ENCODE measurements at places on chromosomes 4 and X. TPM values are rescaled to one million over a fixed set of nuclear protein-coding genes. Genes with fewer than 3 reads are reported as not detected.
A peak's percentile ranks its signal among the peaks of the same experiment; 100 is the strongest.

- H3K36me3 ChIP-seq: no peaks in the 10 kb centered on the region
- no peak overlapping the region for H3K4me3 ChIP-seq
- DNase-seq: no peak
Measured at GRCh38 chr4:63505714-63506460, 903.4 kb downstream of the TECRL start.

Gene PDCL2
- not detected for total RNA-seq

Gene PNMA5
- not detected for total RNA-seq

DNA sequence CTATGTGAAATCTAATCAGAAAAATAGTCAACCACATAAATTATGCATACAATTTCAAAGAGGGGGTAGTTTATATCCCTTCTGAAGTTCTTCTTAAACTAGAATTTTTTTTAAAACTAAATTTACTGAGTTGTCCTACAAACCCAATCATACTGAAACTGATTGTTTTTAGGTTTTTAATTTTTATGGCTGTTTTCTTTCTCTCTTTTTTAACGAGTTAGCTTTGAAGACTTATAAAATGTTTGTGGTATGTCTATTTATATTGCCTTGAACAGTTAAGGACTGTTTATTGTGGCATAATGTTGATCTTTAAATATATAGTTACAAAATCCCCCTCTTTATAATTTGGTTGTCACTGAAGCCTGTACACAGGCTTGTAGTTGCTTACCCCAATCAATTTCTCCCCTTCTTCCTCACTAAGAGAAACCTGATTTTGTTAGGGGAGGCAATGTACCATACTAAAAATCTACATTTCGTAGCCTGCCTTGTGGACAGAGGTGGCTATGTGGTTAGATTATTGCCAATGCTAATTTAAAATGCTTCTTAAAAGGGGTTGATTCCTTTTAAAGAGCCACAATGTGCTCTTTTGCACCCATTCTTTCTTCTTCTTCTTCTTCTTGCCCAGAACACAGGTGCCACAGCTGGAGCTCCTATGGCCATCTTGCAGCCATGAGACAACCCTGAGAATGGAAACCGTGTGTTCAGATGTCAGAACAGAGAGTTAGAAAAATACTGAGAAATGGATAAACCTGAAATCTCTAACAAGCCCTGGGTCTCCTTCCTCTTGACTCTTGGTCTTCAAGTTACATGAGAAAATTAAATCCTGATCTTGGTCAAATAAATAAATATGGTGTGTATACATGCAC is 102.7 kb upstream of the ZNF827 start:
- no peak for DNase-seq
- H3K4me1 ChIP-seq: no peaks in the 10 kb centered on the region
- H3K4me3 ChIP-seq: no peak overlapping the region
- no peak overlapping the region for H3K27ac ChIP-seq
- H3K36me3 ChIP-seq: no peaks in the 10 kb centered on the region
- H3K27me3 ChIP-seq: no peaks in the 10 kb centered on the region

DNA sequence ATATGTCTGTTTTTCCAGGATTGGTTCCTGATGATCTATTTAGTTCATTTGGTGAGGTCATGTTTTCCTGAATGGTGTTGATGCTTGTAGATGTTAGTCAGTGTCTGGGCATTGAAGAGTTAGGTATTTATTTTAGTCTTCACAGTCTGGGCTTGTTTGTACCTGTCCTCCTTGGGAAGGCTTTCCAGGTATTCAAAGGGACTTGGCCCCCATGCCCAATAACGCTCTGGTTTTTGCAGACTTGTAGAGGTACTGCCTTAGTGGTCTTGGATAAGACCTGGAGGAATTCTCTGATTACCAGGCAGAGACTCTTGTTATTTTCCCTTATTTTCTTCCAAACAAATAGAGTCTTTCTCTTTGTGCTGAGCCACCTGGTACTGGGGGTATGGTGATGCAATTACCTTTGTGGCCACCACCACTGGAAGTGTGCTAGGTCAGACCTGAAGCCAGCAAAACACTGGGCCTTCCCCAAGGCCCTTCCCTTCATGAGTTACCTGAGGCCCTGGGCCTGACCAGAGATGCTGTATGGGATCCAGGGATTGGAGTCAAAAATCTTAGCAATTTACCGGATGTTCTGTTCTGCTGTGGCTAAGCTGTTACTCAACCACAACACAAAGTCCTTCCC is 63.3 kb upstream of the RXFP1 start:
- no peaks in the 10 kb centered on the region for H3K4me1 ChIP-seq
- H3K4me3 ChIP-seq: no peak overlapping the region
- DNase-seq: no peak
- no peak overlapping the region for H3K27ac ChIP-seq
- no peaks in the 10 kb centered on the region for H3K27me3 ChIP-seq

Gene DCHS2
- total RNA-seq: 0.67 TPM

Gene CEP135
- total RNA-seq: 28.1 TPM

GRCh38 chr4:169849456-169849855 is 91.7 kb upstream of the HPF1 start:
- H3K4me1 ChIP-seq: no peaks in the 10 kb centered on the region
- no peak overlapping the region for H3K27ac ChIP-seq
- no peaks in the 10 kb centered on the region for H3K36me3 ChIP-seq
- no peaks in the 10 kb centered on the region for H3K27me3 ChIP-seq
- no peak overlapping the region for H3K4me3 ChIP-seq

DNA sequence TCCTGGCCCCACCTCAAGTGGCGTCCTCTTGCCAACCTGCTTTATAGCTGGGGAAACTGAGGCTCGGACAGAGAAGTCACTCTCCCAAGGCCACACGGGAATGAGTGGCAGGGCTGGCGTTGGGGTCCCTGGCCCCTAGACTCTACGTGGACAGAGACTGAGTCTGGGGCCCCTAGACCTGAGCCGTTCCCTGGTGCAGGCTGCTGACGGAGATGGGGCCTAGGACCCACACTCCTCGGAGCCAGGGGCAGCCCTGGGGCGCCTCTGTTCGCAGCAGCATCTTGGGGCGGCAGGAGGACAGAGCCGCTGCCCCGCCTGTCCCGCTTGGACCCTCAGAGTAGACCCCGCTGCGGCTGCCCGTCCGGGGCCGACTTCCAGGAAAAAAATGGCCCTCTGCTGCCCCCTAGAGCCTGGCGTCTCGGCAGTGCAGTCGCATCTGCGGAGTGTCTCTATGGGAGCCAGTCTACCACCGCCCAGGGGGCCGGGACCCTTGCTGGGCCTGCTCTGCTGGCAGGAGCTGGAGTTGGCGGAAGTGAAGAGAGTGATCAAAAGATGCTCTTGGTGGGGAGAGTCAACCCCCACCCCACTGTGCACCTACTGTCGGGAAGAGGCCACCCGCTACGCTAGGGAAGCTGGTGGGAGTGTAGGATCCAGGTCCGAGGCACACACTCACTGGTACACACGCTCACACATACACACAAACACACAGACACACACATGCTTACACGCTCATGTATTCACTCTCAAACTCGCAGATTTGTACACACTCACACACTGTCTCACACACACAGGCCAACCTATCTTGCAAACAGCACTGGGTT is 220.1 kb downstream of the AFAP1 start:
- H3K36me3 ChIP-seq: no peaks in the 10 kb centered on the region
- H3K4me3 ChIP-seq: no peak overlapping the region
- peak; percentile 66 for DNase-seq
- H3K27ac ChIP-seq: no peak overlapping the region

DNA sequence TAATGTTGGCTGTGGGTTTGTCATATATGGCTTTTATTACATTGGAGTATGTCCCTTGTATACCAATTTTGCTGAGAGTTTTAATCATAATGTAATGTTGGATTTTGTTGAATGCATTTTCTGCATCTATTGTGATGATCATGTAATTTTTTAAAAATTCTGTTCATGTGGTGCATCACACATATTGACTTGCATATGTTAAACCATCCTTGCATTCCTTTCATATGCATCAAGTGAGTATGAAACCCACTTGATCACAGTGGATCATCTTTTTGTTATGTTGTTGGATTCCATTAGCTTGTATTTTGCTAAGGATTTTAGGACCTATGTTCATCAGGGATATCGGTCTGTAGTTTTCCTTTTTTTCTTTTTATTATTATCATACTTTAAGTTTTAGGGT is 12.1 kb downstream of the HEPH start:
- no peaks in the 10 kb centered on the region for H3K4me1 ChIP-seq
- H3K36me3 ChIP-seq: peaks cover 35% of the 10 kb centered on the region
- no peak overlapping the region for H3K4me3 ChIP-seq

- no peaks in the 10 kb centered on the region for H3K36me3 ChIP-seq
- no peaks in the 10 kb centered on the region for H3K27me3 ChIP-seq
- H3K4me1 ChIP-seq: no peaks in the 10 kb centered on the region
- no peak overlapping the region for H3K4me3 ChIP-seq
- no peak overlapping the region for H3K27ac ChIP-seq
- no peak for DNase-seq
Measured at GRCh38 chr4:38161208-38162113, 201.3 kb downstream of the PTTG2 start.

Gene MAGED4B
- 3.5 TPM for total RNA-seq

GRCh38 chrX:74853255-74853654 is 72.0 kb downstream of the NEXMIF start:
- H3K36me3 ChIP-seq: no peaks in the 10 kb centered on the region
- DNase-seq: no peak
- H3K4me3 ChIP-seq: no peak overlapping the region

Gene MGST2
- total RNA-seq: 21.5 TPM

DNA sequence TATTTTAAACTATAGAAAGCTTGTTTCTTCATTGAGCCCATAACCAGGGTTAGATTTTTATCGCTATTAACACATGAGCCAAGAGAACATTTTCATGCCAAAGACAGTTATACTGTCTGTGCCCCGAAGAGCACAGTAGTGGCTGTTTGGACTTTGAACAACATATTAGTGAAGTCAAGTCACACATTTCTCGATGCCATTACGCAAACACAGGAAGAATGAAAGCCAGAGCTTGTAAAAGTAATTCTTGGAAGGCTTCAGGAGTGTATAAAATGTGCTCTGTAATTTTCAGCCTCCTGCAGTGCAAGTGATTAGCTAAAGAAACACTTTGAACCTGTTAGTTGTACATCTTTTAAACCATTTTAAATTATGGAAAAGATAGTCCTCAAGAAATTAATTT is 590.7 kb upstream of the PITX2 start:
- no peak for DNase-seq
- H3K4me1 ChIP-seq: no peaks in the 10 kb centered on the region
- H3K27ac ChIP-seq: no peak overlapping the region
- H3K4me3 ChIP-seq: no peak overlapping the region
- no peaks in the 10 kb centered on the region for H3K27me3 ChIP-seq

Gene SLC6A14
- 0.28 TPM for total RNA-seq

Gene OPHN1
- total RNA-seq: 3.9 TPM

DNA sequence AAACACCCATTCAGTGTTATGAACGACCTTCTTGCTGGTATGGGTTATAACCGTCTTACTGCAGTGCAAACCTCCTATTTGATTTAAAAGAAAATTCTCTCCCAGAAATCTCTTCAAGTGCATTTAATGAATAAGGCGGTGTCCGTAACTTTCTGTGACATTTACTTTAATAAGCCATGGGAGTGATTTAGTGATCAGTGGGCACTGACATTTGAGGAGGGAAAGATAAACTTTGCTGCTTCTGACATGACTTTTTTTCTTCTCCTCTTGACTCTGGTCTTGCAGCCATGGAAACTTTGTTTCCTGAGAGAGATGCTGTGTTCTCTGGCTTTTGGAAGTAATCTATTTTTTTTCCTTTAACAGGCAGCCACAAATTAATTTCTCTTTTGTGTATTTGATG is 106.1 kb downstream of the NHS start:
- H3K4me1 ChIP-seq: no peaks in the 10 kb centered on the region
- no peaks in the 10 kb centered on the region for H3K36me3 ChIP-seq

DNA sequence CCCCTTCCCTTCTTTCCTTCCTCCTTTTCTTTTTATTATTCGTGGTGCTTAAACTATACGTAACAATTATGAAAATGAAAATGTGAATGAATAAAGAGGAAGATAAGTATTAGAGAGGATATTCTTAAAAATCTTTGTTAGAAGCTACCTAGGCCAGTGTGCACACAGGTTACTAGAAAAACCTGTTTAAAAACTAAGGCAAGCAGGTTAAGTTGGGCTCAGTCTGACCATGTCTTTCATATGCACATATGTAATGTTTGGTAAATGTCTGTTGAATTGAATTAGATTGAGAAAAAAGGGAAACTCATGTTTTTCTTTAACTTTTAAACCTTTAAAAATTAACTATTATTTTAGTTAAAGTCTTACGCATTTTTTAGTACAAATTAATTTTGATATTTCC is 7.8 kb downstream of the SHROOM3 start:
- H3K4me1 ChIP-seq: no peaks in the 10 kb centered on the region
- no peaks in the 10 kb centered on the region for H3K27me3 ChIP-seq
- H3K36me3 ChIP-seq: no peaks in the 10 kb centered on the region
- no peak overlapping the region for H3K4me3 ChIP-seq
- no peak for DNase-seq

- H3K4me3 ChIP-seq: no peak overlapping the region
- H3K4me1 ChIP-seq: no peaks in the 10 kb centered on the region
- no peak overlapping the region for H3K27ac ChIP-seq
- no peak for DNase-seq
- H3K36me3 ChIP-seq: no peaks in the 10 kb centered on the region
- H3K27me3 ChIP-seq: no peaks in the 10 kb centered on the region
Measured at GRCh38 chrX:68989865-68990606, 161.2 kb downstream of the EFNB1 start.

Gene SMPX
- not detected for total RNA-seq

DNA sequence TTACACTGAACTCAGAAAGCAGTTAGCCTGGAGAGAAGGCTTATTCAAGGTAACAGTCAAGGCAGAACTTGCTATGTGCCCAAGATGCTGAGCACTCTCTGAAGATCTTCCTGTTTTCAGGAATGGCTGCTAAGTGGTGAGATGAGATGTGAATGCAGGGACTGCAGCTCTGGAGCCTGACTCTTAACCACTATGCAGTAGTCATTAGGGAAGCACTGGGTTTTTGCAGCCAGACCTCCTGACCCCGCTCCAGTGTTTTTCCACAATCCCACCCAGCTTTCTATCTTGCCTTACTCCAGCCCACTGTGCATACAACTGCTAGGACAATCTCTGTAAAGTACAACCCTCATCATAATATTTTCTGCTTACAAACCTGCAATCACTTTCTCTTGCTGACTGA is 95.2 kb upstream of the LNX1 start:
- no peaks in the 10 kb centered on the region for H3K27me3 ChIP-seq
- peak overlapping the region; percentile 12 for H3K27ac ChIP-seq
- H3K4me3 ChIP-seq: no peak overlapping the region
- H3K36me3 ChIP-seq: no peaks in the 10 kb centered on the region
- no peak for DNase-seq
- H3K4me1 ChIP-seq: no peaks in the 10 kb centered on the region

- no peaks in the 10 kb centered on the region for H3K36me3 ChIP-seq
- no peaks in the 10 kb centered on the region for H3K27me3 ChIP-seq
- no peak for DNase-seq
Measured at GRCh38 chr4:153079857-153080391, 124.3 kb upstream of the TRIM2 start.

DNA sequence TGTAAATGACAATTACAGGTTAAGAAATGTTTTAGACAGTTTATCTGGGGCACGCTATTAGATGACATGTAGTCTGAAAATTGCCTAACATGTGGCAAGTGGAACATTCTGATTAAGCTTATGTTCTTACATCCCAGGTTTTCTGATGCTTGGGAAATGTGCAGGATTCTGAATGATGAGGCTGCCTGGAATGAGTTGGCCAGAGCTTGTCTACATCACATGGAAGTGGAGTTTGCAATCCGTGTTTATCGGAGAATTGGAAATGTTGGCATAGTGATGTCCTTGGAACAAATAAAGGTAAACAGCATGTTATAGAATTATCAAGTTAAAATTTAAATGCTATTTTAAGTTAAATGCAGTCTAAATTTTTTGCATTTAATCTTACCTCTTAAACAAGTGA is 49.3 kb downstream of the WDR19 start:
- H3K4me1 ChIP-seq: no peaks in the 10 kb centered on the region
- no peaks in the 10 kb centered on the region for H3K27me3 ChIP-seq
- DNase-seq: no peak
- H3K4me3 ChIP-seq: no peak overlapping the region
- no peaks in the 10 kb centered on the region for H3K36me3 ChIP-seq

All from Peyer's patch (tissue), 4 donors.